ENCODE measurements at places on chromosomes 13 and 19. TPM values are rescaled to one million over a fixed set of nuclear protein-coding genes. Genes with fewer than 3 reads are reported as not detected.
A peak's percentile ranks its signal among the peaks of the same experiment; 100 is the strongest.

Gene ZGLP1
- 3.4 TPM for total RNA-seq

Gene NECTIN2
- 0.43 TPM for total RNA-seq

Gene ASF1B
- 78.5 TPM for total RNA-seq

Gene MADCAM1
- total RNA-seq: not detected

Gene HIPK4
- not detected for total RNA-seq

Gene PSG2
- not detected for total RNA-seq

DNA sequence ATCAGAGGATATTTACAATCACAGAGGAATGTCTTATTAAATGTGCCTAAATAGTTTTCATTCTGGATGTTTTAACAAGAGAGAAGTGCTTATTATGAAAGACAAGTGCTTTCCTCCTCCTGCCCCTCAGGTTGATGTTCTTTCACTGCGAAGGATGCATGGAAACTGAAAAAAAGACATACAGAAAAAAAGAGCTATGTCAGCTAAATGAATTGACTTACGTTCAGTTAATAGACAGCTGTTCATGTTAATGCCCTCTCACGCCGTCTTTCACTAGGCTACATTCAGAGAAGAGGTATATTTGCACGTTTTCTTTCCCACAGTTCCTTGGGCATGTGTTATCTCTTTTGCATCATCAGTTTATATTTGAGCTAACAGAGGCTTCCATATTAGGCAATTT, 821.8 kb upstream of the PCDH9 start:
- H3K36me3 ChIP-seq: no peaks in the 10 kb centered on the region
- no peaks in the 10 kb centered on the region for H3K4me1 ChIP-seq
- H3K27ac ChIP-seq: no peak overlapping the region
- no peak overlapping the region for H3K4me3 ChIP-seq
- H3K27me3 ChIP-seq: no peaks in the 10 kb centered on the region
- no peak for DNase-seq

- no peaks in the 10 kb centered on the region for H3K4me1 ChIP-seq
- DNase-seq: no peak
- no peaks in the 10 kb centered on the region for H3K27me3 ChIP-seq
- no peak overlapping the region for H3K27ac ChIP-seq
Observed at GRCh38 chr13:58254943-58255342, 623.4 kb downstream of the PCDH17 start.

DNA sequence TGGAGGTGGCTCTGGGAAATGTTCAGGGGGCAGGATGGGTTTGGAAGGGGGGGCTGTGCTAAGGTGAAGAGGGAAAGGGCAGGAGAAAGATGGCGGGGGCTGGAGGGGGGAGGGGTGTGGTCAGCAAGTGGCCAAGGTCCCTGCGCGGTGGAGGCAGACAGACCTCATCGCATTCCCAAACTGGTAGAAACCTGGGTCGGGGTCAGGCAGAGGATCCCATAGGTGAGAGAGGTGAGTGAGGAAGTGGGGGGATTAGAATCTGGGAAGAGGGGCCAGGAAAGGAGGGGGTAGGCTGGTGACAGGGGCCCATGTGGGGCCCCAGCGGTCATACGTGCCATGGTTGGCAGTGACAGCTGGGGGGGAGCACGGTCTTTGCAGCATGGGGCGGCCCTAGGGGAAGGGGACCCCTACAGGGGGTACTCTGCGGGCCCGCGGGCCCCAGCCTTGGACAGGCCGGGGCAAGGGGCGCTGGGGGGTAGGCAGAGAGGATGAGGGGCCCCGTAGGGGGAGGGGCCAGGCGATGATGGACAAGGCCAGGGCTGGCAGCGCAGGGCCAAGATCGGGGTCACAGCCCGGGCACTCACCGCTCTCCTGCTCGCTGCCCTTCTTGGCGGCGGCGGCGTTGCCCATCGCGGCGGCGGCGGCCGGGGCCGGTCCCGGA, 514 bp downstream of the PRKACA start:
- H3K27me3 ChIP-seq: no peaks in the 10 kb centered on the region
- H3K27ac ChIP-seq: peak overlapping the region; percentile 7
- H3K4me3 ChIP-seq: peak overlapping the region; percentile 87
- DNase-seq: no peak
- peaks cover 38% of the 10 kb centered on the region for H3K4me1 ChIP-seq
- no peaks in the 10 kb centered on the region for H3K36me3 ChIP-seq

GRCh38 chr19:850221-850978, 1.7 kb upstream of the ELANE start:
- no peaks in the 10 kb centered on the region for H3K36me3 ChIP-seq
- H3K27ac ChIP-seq: no peak overlapping the region
- no peak for DNase-seq
- peaks cover 62% of the 10 kb centered on the region for H3K27me3 ChIP-seq
- no peak overlapping the region for H3K4me3 ChIP-seq

- peak within 1 kb of the TSS; percentile 95 for H3K27ac ChIP-seq
- peaks cover 28% of the 10 kb centered on the region for H3K36me3 ChIP-seq
- peak; percentile 66 for DNase-seq
- H3K4me1 ChIP-seq: peaks cover 52% of the 10 kb centered on the region
- peak within 1 kb of the TSS; percentile 93 for H3K4me3 ChIP-seq
Observed at GRCh38 chr19:41882568-41883462, at the start of gene ARHGEF1. Gene ARHGEF1, plus strand, starts transcription at chr19:41883184. Its CDS starts 4,899 bp downstream, at chr19:41888083.

DNA sequence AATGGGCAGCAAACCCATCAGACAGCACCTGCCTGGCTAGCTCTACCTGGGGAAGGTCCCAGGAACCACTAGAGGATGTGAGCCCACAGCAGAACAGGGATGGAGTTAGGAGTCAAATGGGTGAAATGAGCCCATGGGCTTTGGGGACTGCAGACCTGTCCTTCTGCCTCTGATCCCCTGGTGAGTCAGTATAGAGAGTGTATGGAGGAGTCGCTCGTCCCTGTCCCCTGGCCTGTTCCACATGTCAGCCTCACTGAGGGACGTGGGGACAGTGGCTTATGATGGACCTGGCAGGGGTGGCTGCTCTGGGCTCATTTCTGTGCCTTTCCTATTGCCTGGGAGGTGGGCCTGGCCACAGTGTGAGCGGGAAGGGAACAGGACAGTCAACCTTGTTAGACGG, 4.0 kb downstream of the CEACAM1 start:
- H3K27me3 ChIP-seq: no peaks in the 10 kb centered on the region
- DNase-seq: no peak
- H3K4me1 ChIP-seq: peaks cover 32% of the 10 kb centered on the region
- H3K36me3 ChIP-seq: peaks cover 1% of the 10 kb centered on the region
- H3K27ac ChIP-seq: no peak overlapping the region

- H3K36me3 ChIP-seq: no peaks in the 10 kb centered on the region
- H3K4me3 ChIP-seq: no peak overlapping the region
- H3K4me1 ChIP-seq: no peaks in the 10 kb centered on the region
- DNase-seq: no peak
- no peaks in the 10 kb centered on the region for H3K27me3 ChIP-seq
Observed at GRCh38 chr13:84400706-84401105, 518.4 kb upstream of the SLITRK1 start.

GRCh38 chr19:29259153-29259552, 46.2 kb upstream of the UQCRFS1 start:
- no peak for DNase-seq
- H3K4me1 ChIP-seq: no peaks in the 10 kb centered on the region
- H3K27me3 ChIP-seq: peaks cover 29% of the 10 kb centered on the region
- no peaks in the 10 kb centered on the region for H3K36me3 ChIP-seq

- no peaks in the 10 kb centered on the region for H3K4me1 ChIP-seq
- H3K36me3 ChIP-seq: no peaks in the 10 kb centered on the region
- H3K27ac ChIP-seq: no peak overlapping the region
- no peaks in the 10 kb centered on the region for H3K27me3 ChIP-seq
- DNase-seq: no peak
Observed at GRCh38 chr13:29947839-29948238, 97.4 kb upstream of the UBL3 start.

DNA sequence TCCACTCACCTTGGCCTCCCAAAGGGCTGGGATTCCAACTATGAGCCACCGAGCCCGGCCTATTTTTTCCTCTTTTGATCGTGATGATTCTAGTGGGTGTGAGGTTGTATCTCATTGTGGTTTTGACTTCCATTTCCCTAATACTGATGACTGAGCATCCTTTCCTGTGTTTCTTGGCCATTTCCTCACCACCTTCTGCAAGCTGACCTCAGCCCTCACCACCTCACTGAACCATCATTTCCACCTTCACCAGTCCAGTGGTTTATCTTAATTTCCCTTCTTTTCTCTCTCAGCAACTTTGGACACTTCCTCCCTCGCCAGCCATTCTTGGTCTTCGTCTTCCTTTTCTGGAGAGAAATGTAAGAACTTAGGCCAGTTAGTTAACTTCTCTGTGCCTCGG, 13.0 kb upstream of the BICRA start:
- H3K27ac ChIP-seq: no peak overlapping the region
- no peaks in the 10 kb centered on the region for H3K36me3 ChIP-seq

DNA sequence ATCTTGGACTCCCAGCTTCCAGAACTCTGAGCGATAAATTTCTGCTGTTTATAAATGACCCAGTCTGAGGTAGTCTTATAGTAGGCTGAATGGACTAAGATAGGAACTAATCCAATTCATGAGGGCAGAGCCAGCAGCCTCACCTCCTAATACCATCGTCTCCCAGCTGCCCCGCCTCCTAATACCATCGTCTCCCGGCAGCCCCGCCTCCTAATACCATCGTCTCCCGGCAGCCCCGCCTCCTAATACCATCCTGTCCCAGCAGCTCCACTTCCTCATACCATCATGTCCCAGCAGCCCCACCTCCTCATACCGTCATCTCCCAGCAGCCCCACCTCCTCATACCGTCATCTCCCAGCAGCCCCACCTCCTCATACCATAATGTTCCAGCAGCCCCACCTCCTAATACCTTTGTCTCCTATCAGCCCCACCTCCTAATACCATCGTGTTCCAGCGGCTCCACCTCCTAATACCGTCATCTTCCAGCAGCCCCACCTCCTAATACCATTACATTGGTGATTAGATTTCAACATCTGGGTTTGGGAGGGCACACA, 2.4 kb upstream of the ARGLU1 start:
- no peak for DNase-seq
- peaks cover 17% of the 10 kb centered on the region for H3K4me1 ChIP-seq
- H3K36me3 ChIP-seq: peaks cover 29% of the 10 kb centered on the region
- no peak overlapping the region for H3K4me3 ChIP-seq

DNA sequence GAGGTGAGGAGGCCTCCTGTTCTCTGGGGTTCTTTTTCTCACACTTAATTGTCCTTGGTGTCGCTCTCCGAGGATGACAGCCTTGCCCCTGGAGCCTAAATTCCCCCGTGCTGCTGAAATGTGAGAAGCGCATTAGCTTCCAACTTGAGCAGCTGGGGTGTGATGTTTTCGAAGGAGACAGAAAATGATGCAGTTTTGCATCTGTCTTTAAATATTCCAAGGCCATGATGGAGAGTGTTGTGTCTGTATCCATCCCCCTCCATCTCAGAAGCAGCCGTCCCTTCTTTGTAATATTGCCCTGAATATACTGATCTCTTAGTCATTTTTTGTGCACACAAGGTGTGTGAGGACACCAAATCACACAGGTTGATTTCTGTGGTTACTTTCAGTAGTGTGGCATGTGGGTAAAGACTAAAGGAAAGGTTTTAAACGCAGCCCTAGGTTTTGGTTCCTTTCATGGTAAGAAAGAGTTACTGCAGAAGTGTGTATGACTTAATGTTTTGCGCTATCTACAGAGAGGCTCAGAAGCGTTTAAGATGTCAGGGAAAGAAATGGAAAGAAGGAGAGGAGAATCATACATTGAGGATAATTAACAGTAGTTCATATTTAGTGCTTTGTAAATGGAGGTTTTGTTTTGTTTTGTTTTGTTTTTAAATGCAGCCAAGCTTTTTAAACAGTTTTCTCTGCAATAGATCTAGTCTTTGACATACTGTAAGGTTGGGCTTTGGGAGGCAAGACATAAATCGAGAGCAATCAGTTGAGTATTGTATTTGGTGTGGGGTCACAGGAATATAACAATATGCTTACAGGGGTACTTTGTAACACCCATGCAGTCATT, 1.6 kb downstream of the NBEA start:
- peak overlapping the region; percentile 9 for H3K27ac ChIP-seq
- peaks cover 29% of the 10 kb centered on the region for H3K4me1 ChIP-seq
- H3K36me3 ChIP-seq: no peaks in the 10 kb centered on the region
- peak overlapping the region; percentile 78 for H3K4me3 ChIP-seq
- peak; percentile 8 for DNase-seq

DNA sequence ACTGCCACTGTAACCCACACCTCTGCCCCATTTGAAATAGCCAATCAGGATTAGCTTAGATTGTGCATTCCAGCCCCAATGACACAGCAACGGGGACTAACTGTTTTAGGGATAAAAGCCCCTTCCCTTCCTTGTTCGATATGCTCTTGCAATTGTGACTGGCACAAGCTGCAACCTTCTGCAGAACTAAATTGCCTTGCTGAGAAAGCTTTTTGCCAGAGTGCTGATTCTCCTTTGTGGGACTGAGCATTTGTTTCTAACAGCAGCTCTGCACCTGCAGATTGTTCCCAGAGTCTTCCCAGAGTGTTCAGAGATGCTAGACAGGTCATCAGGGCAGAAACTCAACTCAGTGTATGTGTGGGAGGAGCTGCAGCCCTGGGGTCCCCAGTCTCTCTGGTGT, 115.8 kb downstream of the ZNF675 start:
- no peaks in the 10 kb centered on the region for H3K27me3 ChIP-seq
- H3K36me3 ChIP-seq: peaks cover 7% of the 10 kb centered on the region
- no peak for DNase-seq

GRCh38 chr19:5128251-5128935, 159.5 kb downstream of the KDM4B start:
- peaks cover 25% of the 10 kb centered on the region for H3K4me1 ChIP-seq
- no peaks in the 10 kb centered on the region for H3K27me3 ChIP-seq
- no peak for DNase-seq
- peaks cover 10% of the 10 kb centered on the region for H3K36me3 ChIP-seq

DNA sequence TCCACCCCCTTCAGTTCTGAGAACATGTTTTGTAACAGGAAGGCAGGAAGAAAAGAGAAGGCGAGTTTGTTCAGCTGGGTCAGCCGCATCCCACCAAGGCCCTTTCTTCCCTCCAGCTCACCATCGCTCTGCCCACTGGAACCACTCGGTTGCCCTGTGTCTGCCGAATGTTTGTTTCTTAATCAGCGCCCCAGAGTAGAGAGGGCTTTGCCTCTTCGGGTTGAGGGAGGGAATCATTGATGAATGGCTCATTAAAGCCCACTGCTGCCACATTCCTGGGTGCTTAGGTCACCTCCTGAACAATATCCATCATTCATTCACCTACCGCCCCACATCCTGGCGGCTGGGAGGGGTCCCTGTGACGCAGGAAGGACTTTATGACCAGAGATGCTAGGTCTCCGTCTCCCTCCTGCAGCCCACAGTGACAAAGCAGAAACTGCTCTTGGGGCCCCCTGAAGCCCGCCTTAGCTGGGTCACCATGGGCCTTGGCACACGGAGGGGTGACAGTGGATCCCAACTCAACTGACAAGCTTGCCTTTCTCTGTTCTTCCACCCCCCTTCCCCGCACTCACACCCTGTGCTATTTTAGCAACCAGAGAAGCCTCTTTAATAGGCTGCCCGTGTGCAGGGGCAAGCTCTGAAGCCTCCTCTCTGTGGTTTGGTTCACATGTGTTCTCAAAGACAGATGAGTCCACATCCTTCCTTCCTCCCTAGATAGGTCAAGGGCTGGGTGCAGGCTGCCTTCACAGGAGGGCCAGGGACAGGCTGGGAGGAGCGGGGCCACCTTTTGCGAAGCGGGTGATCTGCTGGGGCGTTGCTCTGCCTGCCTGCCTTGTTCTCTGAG, 46.2 kb downstream of the ACTN4 start:
- H3K27ac ChIP-seq: no peak overlapping the region
- peaks cover 10% of the 10 kb centered on the region for H3K4me1 ChIP-seq
- H3K4me3 ChIP-seq: no peak overlapping the region
- H3K36me3 ChIP-seq: peaks cover 6% of the 10 kb centered on the region
- DNase-seq: no peak

- no peak for DNase-seq
- H3K4me1 ChIP-seq: peaks cover 5% of the 10 kb centered on the region
- H3K27me3 ChIP-seq: no peaks in the 10 kb centered on the region
- no peak overlapping the region for H3K27ac ChIP-seq
Observed at GRCh38 chr19:33428627-33429125, 55.2 kb downstream of the CEBPG start.

- H3K27ac ChIP-seq: no peak overlapping the region
- no peak for DNase-seq
- H3K4me3 ChIP-seq: no peak overlapping the region
- H3K27me3 ChIP-seq: no peaks in the 10 kb centered on the region
Observed at GRCh38 chr13:113053801-113054604, 51.6 kb upstream of the F7 start.

All from activated naive CD8-positive, alpha-beta T cell treated with anti-CD3 and anti-CD28 coated beads for 36 hours (primary cell).